Lower lobe of right lung (tissue), 2 donors: ENCODE measurements at places on chromosomes 4 and X. TPM values are rescaled to one million over a fixed set of nuclear protein-coding genes. Genes with fewer than 3 reads are reported as not detected.

Gene FABP2
- not detected for total RNA-seq

Gene HS6ST2
- total RNA-seq = 0.92 TPM

Gene JAKMIP1
- total RNA-seq = 0.65 TPM

Gene VCX2
- not detected for total RNA-seq

Gene HHIP
- total RNA-seq = 172 TPM

Gene CT45A2
- total RNA-seq = not detected
